ENCODE measurements at places on chromosomes 4 and X. TPM values are rescaled to one million over a fixed set of nuclear protein-coding genes. Genes with fewer than 3 reads are reported as not detected.

SCRG1 gene
- not detected for total RNA-seq

SSR4 gene
- 204 TPM for total RNA-seq

DACH2 gene
- total RNA-seq, result not detected

PAGE2 gene
- not detected for total RNA-seq

HELT gene
- total RNA-seq, result 0.49 TPM

SSX4 gene
- total RNA-seq, result not detected

FABP2 gene
- not detected for total RNA-seq

CAPN6 gene
- 0.43 TPM for total RNA-seq

Measured in upper lobe of right lung (tissue), 1 donor.